ENCODE measurements at places on chromosomes 12 and 14. TPM values are rescaled to one million over a fixed set of nuclear protein-coding genes. Genes with fewer than 3 reads are reported as not detected.

GALC gene
- polyA plus RNA-seq, result 13.6 TPM

APOF gene
- polyA plus RNA-seq, result not detected

GPRC5D gene
- not detected for polyA plus RNA-seq

HHIPL1 gene
- 0.32 TPM for polyA plus RNA-seq

BHLHE41 gene
- polyA plus RNA-seq, result 2.2 TPM

EML5 gene
- polyA plus RNA-seq, result 0.26 TPM

TMEM229B gene
- 3.1 TPM for polyA plus RNA-seq

IFNG gene
- polyA plus RNA-seq, result not detected

GZMH gene
- polyA plus RNA-seq, result 1.9 TPM

LTBP2 gene
- polyA plus RNA-seq, result 2.9 TPM

BRF1 gene
- 19.3 TPM for polyA plus RNA-seq

PPM1H gene
- polyA plus RNA-seq, result 8.7 TPM

SPX gene
- polyA plus RNA-seq, result 28.2 TPM

- DNase-seq, result peak; percentile 82
Observed at GRCh38 chr14:103522649-103523574, at the start of gene CKB. Gene CKB, minus strand, starts transcription at chr14:103522830. Its CDS starts 337 bp downstream, at chr14:103522493.

DNA sequence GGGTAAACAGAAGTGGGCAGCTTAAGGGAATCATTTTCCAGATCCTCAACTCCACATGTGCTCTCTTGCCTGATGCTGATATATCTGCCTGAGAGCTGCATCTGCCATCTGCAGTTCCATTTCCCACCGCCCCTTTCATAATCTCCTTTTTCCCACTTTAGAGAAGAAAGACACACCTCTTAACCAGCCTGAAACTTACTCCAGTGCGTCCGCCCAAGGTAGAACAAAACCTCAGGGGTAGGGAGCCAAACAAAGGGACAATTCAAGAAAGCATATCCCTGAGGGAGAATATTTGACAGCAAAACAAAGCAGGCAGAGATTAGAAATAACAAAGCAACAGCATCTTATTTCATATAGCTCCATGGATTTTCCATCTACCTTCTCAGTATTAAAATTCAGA lies 4.3 kb downstream of the MDM1 start:
- no peak for DNase-seq

- no peak for DNase-seq
Observed at GRCh38 chr12:56518570-56518969, 3.0 kb upstream of the RBMS2 start.

DNA sequence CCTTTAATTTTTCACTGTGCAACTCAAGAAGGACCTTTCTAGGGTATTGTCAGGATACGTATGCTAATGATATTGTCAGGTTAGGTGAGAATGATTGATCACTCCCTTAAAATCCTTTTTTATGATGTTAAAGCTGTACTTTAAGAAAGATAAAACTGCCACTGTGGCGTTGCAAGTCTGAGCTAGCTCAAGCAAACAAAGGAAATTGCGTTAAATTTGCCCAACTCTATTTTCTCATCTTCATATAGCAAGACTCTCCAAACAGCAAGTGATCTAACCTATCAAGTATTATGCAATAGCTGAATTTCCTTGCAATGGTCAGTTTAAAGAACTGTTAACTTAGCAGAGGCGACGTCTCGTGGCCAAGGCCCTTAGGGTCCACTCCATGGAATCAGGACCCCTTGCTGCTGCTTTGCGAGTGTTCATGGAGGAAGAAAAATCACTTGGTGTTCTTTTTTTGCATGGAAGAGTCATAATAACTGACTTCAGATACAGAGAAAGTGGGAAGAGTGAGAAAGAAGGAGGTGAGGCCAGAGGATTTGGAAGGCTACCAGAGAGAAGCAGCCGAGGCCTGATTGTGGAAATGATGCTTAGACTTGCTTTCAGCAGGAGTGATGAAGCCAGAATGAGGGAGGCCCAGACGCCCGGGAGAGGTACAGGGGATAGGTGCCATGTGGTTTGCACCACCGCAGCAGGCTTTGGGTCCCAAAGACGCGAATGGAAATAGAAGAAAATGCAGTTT lies 2.5 kb downstream of the TRAF3 start:
- no peak for DNase-seq

DNA sequence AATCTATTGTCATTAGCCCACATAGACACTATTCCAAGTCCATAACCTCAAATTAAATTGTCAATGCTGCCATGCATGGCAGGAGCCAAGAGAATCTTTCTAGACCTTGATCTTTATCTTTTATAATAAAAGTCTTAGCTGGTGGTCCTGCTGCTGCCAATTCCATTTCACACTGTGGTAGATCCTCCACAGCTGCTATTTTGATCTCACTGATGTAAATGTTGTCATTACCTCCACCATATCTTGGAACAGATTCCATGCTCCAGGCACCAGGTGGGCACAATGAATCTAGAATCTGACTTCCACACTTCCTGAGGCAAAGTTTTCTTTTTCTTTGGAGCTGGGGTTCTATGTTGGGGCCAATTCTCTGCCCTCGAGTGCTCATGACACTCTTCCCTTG lies 161.2 kb downstream of the TMTC3 start:
- no peak for DNase-seq

DNA sequence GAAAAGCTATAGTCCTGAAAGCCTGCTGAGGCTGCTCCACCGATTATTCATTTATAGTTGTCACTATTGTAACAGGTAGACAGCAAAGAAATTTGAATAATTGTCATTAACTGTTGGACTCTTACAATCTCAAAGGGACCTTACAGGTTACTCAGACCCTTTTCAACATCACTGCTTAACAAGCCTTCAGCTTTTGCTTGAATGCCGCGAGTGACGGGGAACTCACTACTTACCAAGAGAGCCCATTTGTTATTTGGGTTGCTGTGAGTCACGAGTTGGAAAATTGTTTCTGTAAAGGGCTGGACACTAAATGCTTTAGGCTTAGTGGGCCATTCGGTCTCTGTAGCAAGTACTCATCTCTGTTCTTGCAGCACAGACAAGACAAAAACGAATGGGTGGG lies 5.9 kb upstream of the TUNAR start:
- DNase-seq, result no peak

DNA sequence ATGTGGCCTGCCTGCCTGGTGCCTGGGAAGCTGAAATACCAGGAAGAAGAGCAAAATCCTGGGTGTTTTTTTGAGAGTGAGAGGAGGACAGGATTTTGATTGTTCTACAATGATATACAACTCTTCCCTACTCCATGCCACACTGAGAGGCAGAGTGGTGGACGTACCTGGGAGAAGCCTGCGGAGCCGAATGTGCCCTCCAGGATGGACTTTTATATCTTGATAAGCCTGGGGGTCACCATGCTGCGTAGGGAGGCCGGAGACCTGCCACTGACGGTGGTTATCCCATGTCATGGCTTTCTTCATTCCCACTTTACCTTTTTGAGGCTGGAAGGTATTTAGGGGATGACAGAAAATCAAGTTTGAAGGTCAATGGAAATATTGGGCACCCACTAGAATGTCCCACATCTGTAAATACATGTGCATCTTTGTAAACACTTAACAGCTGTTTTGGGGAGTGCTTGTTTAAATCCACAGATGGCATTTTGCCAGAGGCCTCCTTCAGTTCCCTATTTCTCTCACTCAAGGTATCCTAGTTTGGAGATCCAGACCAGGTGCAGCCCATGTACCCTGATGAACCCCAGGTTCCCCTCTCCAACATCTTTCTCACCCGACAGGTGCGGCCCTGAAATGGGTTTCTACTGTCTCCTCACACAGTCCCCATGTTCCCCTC lies 1.1 kb upstream of the GLT1D1 start:
- no peak for DNase-seq

DNA sequence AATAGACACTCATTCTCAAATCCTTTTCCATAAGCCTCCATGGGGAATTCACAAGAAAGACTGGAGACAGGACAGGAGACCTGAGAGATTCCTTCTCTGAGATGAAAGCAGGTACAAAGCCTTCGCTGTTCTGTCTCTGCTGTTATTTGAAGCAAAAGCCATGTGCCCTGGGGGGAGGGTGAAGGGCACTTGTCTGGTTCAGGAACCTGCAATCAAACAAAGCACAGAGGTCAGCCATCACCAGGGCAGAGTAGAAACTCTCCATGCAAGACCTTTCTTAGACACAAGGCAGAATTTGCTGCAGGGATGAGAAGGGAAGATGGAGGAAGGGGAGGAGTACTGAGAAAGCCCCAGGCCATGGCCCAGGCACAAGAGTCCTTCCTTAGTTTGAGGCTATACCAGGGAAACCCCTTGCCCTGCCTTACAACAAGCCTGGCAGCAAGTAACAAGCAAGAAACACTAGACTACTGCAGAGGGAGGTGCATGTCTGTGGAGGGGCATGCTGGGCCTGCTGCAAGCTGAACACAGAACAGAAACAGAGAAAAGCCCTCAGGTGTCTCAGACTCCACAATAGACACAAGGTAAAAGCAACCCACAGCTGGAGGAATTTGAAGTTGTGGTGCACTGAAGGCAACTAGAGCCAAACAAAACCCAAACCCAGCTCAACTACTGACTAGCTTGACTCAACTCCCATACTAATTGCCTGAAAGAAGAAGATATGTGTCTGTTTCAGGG lies 7.8 kb upstream of the ART4 start:
- no peak for DNase-seq

DNA sequence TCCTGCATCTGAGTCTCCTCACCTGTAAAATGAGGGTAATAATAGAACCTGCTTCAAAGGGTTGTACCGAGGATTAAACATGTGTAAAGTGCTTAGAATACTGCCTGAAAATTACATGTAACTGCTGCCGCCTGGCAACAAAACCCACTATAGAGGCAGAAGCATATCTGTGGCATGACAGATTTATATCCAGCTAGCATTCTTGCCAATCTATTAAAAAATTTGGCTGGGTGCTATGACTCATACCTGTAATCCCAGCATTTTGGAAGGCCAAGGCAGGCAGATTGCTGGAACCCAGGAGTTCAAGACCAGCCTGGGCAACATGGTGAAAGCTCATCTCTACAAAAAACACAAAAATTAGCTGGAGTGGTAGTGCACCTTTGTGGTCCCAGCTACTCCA lies 16.4 kb upstream of the KSR2 start:
- no peak for DNase-seq

GRCh38 chr12:118345355-118345754 lies 27.4 kb downstream of the TAOK3 start:
- no peak for DNase-seq

GRCh38 chr12:81206429-81206828 lies 128.6 kb downstream of the ACSS3 start:
- no peak for DNase-seq

DNA sequence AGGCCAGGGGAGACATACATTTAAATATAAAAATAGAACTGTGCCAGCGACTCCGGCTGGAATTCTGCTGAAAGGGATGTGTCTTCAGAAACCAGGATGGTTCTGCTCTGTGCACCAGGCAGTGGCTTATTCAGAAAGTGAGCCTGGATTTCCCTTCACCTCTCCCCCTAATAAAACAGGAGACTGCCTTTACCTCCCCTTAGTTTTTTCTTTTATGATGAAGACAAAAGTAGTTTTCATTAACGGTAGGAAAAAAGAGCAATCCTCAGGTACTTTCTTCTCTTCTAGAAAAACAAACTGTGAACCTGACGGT lies 346 bp downstream of the SLC7A8 start:
- peak; percentile 46 for DNase-seq

DNA sequence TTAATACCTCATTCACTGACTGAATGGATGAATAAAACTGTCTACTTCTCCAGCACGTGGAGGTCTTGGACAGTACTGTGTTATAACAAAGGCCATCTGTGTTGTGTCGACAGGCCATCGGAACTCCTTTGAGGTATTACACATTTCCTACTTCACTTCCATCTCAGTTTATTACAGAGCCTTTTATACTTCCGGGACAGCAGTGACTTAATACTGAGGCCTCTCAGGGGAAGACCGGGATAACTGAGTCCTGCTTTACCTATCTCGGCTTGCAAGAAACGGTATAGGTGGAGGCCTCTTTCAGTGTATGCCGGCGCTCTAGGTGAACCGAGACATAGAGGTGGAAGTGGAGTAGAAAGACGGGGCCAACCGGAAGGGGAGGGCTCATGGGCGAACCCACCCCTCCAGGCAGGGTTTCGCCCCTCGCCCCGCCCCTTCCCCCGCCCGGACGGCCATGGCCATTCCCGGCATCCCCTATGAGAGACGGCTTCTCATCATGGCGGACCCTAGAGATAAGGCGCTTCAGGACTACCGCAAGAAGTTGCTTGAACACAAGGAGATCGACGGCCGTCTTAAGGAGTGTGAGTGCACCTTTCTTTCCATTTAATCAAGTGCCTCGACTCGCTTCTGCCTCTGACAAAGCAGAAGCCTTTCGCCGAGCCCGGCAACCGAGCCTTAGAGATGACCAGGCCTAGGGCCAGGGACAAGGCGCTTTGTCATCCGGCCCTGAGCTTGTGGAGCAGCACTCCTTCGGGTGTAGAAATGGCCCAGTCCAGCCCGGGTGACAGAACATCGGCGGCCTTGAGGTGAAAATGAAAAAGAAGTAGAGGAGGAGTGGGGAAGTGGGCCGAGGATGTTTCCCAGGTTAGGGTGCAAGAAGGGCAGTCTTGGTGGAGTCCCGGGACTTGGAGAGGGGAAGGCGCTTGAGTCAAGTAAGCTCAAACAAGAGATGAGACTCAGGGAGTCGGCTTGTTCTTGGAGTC lies at the start of gene PSMC6:
PSMC6 (plus strand) TSS at position 477 of the 983 bp plus-strand sequence; CDS start at position 497, 20 bp downstream.
- DNase-seq, result peak; percentile 98

GRCh38 chr14:34420547-34421150 lies 41.4 kb downstream of the SPTSSA start:
- DNase-seq, result no peak

GRCh38 chr14:56162476-56162875 lies 44.3 kb downstream of the PELI2 start:
- DNase-seq, result no peak

DNA sequence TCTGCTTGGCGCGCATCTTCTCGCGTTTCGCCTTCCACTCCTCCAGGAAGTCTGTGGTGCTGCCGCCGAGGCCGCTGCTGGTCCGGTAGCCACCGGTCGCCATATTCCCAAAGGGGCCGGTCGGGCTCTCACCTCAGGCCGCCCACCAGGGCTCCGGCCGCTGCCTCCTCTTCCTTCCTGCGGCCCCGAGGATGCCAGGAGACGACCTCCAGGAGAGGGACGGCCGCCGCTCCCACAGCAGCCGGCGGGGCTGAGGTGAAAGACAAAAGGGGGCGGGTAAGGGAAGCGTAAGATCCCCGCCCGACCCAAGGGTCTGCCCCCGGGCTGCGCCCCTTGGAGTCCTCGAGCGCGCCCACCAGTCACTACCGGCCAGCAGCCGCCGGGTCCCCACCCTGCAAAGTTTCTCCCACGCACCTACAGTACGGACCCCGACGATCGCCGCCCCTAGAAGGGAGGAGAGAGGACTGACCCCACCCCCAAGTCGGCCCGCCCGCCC lies 574 bp downstream of the PAWR start:
- DNase-seq, result no peak

DNA sequence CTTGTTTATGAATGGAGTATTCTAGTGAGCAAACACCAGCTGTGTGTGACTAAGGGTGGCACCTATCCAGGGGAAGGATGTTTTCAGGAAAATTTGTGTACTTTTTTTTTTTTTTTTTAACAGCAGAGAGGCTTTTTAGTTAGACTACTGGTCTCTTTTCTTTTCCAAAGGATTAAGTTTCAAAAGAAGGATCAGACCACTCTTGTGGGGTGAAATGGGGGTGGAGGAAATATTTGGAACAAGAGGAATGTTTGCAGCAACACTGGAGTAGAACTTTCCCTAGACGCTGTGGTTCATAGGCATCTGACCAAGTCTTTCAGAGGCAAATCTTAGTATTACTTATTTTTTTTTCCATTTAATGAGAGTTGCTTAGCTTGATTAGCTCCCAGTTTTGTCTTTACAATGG lies 21.1 kb downstream of the NUBPL start:
- no peak for DNase-seq

- DNase-seq, result no peak
Observed at GRCh38 chr12:71024827-71025226, 104.3 kb upstream of the PTPRR start.

- peak; percentile 48 for DNase-seq
Observed at GRCh38 chr14:25833341-25834126, 764.3 kb downstream of the NOVA1 start.
